ENCODE measurements at places on chromosomes 13 and 19.

DNA sequence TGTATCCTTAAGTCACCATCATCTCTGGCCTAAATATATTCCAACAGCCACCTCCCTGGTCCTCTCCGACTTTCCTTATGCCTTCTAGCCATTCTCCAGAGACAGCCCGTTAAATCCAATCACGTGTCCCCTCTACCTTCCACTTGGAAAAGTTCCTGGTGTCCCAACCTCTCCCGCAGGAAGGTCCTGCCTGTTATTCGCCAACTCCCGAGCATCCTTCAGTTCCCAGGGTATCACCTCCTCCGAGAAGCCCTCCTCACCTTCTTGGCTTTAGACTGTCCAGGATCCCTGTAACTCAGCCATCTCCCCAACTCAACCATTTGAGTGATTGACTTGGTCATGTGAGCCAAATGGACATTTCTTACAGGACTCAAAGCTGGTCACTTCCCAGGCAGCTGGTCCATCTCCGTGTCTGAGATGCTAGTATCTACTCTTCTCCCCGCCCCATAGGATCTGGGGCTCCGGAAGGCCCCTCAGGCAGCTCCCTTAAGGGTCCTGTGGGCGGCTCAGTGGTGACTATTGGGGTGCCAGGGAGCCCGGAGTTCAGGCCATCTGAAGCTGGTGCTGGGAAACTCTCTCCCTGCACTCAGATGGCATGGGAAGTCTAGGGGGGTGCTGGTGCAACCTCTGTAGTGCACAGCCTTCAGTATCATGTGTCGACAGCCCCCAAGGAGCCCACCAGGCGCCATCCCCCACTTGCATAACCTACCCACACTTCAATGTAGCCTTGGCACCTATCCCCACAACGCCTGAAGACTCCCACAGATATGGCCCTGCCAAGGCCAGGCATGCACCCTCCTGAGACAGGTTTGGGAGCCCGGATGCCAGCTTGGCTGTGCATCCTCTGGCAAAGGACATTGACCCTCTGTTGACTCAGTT is 27.9 kb upstream of the NANOS3 start:
- no peak for DNase-seq

- DNase-seq, result no peak
Measured at GRCh38 chr19:5030822-5031221, 61.9 kb downstream of the KDM4B start.

GRCh38 chr13:26946684-26947343 is 186.2 kb upstream of the GPR12 start:
- no peak for DNase-seq

DNA sequence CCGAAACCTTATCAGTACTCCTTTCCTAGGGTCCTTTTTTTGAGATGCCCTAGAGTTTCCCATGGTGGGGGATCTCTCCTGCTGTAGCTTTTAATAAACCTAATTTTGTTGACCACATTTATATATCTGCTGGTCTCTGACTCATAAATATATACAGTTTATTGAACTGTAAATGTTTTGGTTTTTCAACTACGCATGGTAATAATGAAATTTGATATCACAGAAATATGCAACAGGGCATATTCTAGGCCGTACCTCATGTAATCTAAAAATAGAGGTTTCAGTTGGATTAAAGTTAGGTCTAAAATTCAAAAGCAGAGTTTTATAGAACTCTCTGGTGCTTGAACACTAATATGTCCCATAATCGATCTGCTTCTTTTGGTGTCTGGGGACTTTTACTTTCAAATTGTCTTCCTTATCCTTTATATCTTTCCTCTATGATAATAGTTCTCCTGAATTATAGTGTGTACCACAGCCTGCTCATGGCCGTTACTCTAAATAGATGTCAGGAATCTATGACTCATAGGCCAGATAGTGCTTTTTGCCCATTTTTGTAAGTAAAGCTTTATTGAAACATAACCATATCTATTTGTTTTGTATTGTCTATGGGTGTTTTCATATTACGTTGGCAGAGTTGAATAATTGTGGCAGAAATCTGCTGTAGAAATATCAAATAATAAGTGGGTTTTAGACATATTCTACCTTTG is 324.8 kb upstream of the PCDH9 start:
- no peak for DNase-seq

GRCh38 chr13:98450026-98450425 is 126.9 kb downstream of the STK24 start:
- DNase-seq, result no peak

DNA sequence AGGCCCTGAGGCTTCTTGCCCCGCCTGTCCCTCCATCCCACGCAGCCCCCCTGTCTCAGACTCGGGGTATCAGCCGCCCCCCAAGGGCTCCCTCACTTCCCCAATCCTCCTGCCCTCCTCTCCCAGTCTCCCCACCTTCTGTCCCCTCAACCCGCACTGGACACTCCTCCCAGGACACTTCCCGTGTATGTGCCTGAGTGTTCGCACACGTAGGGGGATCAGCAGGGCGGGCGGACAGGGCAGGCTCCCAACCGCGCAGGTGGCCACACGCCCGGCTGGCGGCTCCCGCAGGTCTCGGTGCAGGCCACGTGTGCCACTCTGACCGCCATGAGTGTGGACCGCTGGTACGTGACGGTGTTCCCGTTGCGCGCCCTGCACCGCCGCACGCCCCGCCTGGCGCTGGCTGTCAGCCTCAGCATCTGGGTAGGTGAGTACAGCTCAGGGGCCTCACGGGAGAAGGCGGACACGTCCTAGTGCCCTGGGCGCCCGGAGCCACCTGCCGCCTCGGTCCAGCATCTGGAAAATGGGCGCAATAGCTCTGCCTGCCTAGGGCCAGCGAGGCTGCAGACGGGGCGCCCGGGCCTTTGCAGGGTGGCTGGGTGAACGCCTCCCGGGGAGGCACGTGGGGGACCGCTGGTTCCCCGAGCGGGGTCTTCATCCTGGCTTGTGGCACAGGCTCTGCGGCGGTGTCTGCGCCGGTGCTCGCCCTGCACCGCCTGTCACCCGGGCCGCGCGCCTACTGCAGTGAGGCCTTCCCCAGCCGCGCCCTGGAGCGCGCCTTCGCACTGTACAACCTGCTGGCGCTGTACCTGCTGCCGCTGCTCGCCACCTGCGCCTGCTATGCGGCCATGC is 2.3 kb downstream of the KISS1R start:
- no peak for DNase-seq

DNA sequence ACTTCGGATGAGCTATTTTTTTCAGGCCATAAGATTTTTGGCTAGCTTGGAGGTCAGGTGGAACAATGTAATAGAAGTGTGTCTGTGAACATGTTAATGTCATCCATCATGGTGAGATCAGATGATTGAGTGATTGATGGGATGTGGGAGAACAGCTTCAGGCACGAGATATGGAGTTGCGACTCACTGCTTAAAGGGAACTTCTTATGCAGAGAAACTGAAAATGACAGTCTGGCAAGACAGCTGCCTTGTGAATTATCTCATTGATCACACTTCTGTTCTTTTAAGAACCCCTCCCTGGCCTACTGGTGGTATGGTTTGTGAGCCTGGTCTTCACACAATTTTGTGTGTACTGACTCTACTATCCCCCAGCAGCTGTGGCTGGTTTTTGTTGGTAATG is 96.0 kb downstream of the OLFM4 start:
- no peak for DNase-seq

DNA sequence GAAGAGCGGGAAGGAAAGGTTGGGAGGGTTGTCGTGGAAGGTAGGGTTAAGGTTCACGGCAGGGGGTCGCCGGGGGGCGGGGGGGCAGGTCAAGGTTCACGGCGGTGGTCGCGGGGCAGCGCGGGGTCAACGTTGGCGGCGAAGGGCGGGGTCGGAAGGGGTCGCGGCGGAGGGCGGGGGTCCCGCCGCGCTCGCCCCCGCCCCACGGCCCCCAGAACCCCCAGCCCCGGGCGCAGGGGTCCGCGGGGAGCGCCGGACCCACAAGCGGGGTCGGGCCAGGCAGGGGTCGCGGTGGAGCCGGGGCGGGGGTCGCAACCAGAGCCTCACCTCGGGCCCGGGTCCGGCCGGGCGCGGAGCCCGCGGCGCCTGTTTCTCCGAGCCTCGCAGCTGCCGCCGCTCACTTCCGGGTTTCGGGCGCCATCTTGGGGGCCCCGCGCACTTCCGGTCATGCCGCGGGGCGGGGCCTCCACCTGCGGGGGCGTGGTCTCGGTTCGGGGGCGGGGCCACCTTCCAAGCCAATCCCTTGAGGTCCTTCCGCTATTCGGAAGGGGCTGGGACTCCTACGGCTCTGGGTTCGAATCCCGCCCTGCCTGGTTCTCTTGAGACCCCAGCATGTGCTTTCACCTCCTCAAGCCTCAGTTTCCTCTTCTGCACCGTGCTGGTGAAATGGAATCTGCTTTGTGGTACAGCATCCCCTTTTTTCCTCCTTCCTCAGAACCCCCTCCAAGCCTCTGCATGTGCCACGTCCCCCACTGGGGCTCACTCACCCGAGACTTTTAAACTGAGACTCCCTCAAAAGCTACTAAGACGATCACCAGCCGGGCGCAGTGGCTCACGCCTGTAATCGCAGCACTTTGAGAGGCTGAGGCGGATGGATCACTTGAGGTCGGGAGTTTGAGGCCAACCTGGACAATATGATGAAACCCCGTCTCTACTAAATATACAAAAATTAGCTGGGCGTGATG is at the start of gene SBNO2:
TSS of gene SBNO2 (minus strand) at position 424 of the 965 bp plus-strand sequence. CDS start 19,992 bp downstream, outside the sequence.
- peak; percentile 100 for DNase-seq
